ENCODE measurements at places on chromosomes 4 and X.

DNA sequence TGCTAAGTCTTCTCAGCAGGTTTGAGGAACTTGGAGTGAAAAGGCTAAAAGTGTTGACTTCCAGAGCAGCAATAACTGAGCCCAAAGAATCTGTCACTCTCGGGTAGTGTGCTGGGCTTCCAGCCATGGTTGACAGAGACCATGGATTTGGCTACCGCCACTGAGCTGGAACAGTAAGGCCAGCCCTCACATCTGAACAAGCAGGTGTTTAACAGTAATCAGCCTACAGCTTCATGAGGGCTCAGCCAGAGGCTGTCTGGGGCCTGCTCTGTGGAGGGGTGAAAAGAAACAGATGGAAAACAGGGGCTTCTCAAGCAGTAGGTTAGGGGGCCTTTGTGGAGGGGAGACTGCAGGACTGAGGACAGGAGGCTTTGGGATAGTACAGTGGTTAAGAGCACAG is 14.9 kb downstream of the RASL11B start:
- peak; percentile 43 for DNase-seq

DNA sequence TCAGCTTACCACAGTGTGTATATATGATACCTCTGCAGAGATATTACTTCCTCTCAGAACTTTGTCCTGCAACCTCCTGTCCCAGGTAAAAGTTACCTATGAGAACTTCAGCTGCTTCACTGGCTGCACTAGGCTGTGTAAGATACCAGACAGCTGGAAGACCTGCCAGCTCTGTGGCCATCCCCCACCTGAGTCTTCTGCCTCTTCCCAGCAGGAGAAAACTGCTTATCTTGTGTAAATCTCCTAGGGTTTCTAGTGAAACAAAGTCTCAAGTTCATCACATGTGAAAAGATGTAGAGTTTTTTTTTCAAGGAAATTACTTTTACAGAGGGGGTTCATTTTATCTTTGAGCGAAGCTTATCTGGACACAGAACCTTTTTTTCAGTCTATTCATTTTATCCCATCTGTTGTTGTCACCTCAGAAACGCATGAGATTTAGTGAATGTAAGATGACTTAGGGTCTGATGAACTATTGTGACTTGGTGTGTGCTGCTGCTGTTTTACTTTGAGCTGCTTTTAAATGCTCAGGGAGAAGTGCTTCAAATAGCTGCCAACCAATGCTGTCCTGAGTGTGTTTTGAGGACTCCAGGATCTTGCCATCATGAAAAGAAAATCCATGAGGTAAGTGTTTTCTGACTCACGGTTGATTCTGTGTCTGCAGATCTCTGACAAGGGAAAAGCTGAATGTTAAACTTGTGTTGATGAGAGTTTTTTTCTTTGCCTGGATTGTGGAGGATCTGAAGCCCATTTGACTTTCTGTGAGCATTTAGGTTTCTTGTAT is 187.8 kb downstream of the FRAS1 start:
- no peak for DNase-seq

- no peak for DNase-seq
Observed at GRCh38 chr4:11439836-11440235, 11.1 kb upstream of the HS3ST1 start.

GRCh38 chr4:169286562-169287301 is 16.0 kb upstream of the SH3RF1 start:
- DNase-seq = no peak

DNA sequence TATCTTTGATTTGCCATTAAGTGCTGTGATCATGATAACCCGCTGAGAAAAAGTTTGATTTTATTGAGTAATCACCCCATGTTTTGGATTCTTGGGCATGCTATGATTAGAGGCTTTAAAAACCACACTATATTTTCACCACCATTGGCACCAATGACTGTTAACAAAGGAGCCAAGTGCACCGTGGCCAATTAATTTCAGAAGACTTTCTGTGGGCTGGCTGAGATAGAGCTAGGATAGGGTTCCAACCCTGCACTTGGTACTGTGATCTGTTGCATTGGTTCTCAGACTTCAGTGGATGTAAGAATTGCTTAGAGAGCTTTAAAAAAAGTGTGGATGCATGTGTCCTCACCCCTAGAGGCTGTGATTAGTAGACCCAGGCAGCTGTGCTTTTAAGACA is 32.4 kb downstream of the OCRL start:
- no peak for DNase-seq

DNA sequence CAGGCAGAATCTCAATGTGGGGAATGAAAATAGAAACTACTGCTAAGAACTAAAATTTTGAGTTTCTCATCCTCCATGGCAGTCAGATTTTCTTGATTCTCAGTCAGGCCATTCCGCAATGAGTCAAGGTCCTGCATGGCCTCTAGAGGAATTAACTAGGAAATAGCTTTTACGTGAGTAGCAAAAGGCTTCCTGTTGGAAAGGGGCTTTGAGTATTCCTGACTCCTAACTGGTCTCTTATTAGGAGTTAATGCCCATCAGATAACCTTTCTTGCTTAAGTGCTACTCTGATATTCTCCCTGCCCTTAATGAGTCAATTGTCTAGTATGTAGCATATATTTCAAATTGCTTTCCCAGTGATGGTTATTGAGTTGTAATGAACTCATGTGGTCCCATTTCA is 65.7 kb upstream of the ARHGAP24 start:
- no peak for DNase-seq

DNA sequence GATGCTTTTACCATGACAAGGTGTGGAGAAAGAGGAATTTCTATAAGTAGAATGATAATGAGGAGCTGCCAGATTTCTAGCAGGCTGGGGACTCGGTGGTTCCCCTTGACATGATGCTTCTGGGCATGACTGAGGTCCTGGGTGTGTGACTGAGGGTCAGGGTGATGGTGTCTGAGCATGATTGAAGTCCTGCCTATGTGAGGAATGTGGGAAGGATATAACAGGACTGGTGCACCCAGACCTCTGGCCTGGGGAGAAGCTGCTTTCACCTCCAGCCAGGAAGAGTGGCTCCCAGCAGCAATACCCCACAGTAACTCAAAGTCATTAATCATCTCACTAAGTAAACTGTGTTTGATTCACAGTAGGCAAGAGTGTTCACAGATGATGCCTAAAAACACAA is 17.4 kb downstream of the SORBS2 start:
- DNase-seq = no peak

DNA sequence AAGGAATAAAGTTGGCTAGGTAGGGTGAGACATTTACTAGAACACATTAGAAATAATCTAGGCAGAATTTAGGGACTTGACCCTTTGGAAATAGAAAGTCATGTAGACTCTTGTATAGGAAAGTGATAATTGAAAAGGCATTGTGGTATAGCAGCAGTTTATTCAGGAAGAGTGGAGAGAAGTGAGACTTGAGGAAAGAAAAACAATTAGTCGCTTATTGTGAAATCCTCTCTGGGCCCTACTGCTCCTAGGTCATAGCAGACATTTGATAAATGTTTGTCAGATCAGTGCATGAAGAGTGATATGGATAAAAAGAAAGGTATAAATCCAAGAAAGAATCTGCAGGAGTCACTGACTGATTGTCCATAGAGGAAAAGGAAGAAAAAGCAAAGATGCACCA is 337.6 kb downstream of the HNRNPD start:
- DNase-seq = no peak

- no peak for DNase-seq
Observed at GRCh38 chr4:86815653-86816052, 33.5 kb downstream of the SLC10A6 start.

DNA sequence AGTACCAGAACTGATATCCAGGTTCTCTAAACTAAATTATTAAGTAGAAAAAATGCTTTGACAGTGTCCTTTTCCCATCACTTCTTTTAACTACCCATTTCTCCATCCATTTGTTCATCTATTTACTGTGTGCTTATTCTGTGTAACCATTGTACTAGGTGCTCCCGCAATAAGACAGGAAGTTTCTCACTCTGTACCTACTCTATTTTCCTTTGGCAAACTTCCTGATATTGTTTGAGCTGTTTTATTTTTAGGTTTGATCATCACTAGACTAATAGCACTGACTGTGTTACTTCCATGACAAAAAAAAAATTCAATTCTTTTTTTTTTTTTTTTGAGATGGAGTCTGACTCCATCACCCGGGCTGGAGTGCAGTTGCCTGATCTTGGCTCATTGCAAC is 102.5 kb upstream of the CASK start:
- no peak for DNase-seq

DNA sequence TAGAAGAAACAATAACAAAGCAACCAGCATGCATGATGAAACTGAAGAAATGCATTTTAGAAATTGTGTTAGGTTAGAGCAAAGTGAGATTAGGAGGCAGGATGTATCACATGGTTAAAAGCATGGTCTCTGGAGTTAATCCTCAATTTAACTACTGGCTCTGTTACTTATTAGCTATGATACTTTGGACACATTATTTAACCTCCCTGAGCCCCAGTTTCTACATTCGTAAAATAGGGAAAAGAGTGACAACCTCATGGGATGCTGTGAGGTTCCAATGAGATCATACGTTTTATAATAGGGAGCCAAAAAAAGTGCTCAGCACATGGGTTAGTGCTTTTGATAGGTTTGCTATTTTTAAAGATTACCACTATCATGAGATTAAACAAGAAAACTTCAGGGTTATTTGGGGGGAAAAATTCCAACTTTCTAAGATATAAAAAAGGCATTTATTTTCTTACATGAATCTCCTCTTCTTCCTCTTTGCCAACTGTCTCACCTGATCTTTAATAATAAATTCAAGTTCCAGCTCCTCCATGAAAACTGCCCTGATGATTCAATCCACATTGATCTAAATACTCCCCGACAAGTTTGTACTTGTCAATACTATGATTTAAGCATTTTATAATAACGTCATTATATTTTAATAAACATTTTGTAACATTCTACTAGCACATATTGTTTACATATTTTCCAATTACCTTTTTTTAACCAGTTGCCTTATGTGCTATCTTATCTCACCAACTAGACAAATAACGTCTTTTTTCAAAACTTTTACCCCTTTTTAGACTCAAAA is 4.6 kb downstream of the SEC31A start:
- no peak for DNase-seq

DNA sequence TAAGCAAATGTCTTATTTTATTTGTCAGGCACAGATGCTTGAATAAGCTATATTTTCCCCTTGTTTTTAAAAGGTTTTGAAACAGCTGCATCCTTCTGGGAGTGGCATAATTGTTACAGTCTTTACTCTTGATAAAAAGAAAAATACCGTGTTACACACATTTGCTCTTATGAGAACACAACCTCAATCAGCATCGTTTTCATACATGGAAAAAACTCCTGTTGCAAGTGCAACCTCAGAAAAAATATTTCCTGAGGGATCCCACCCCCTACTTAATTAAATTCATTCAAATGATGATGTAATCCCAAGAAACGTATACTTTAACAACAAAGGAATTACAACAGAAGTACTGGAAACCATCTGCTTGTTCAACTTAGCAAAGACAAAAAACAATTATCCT is 58.6 kb downstream of the SMAD1 start:
- DNase-seq = no peak

DNA sequence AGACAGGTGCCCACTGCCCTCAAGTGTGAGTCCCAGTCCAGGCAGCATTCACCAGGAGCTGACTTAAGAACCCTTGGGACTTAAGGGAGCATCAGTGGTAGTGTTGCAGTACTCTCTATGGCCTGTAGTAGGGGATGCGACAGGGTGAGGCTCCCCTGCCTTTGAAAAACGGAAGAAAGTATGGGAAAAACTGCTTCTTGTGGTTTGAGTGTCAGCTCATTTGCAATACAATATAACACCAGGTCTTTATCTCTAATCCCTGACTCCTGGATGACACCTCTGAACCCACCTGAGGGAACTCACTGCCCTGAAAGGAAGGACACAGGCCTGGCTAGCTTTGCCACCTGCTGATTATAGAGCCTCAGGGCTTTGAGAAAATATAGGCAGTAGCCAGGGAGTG is 176.0 kb downstream of the SMARCA1 start:
- DNase-seq = no peak

- peak; percentile 85 for DNase-seq
Observed at GRCh38 chrX:73562984-73563737, at the start of gene CHIC1. Gene CHIC1, plus strand, starts transcription at chrX:73563197. Its CDS starts 88 bp downstream, at chrX:73563285.

GRCh38 chr4:44651425-44651824 is at the start of gene YIPF7:
Gene YIPF7, minus strand, starts transcription at chr4:44651625. Its CDS starts 1,525 bp downstream, at chr4:44650100.
- DNase-seq = no peak

DNA sequence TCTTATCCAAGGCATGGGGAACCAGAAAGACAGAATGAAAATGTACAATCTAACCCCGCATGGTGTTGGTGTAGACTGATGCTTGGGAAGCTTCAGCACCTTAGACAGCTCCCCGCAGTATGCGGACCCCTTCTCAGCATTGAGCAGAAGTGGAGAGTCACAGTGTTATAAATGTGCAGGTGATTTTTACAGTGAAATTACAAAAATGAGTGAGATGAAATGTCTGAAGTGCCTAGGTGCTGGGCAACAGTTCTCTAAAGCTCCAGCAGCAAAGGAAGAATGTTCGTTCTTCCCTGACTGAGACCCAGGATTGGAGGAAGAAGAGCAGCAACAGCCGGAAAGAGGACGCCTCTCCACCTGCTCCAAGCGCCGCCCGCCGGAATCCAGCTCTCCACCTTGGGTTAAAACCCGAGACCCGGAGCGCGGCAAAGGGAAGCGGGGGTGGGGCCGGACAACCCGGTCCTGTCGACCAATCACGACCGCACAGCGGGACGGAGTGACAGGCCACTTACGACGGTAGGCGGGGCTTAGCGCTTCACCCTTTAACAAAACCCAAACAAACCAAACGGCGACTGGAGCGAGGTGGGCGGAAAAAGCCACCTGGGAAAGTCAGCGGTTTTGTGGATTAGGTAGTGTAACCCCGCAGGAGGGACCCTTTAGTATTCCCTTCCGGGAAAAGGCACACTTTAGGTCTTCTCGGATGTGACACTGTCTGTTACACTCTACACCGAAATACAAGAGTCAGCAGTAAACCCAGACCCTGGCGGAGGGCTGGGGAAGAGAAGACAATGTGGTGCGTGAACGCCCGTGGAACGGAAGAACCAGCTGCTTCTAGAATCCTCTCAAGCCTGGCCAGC is at the start of gene GLRA3:
Gene GLRA3 (minus strand): TSS at position 403 of the 857 bp plus-strand sequence. CDS start 436 bp downstream, outside the sequence.
- DNase-seq = peak; percentile 74

GRCh38 chrX:25016938-25017598 is 1.3 kb upstream of the ARX start:
- DNase-seq = no peak

DNA sequence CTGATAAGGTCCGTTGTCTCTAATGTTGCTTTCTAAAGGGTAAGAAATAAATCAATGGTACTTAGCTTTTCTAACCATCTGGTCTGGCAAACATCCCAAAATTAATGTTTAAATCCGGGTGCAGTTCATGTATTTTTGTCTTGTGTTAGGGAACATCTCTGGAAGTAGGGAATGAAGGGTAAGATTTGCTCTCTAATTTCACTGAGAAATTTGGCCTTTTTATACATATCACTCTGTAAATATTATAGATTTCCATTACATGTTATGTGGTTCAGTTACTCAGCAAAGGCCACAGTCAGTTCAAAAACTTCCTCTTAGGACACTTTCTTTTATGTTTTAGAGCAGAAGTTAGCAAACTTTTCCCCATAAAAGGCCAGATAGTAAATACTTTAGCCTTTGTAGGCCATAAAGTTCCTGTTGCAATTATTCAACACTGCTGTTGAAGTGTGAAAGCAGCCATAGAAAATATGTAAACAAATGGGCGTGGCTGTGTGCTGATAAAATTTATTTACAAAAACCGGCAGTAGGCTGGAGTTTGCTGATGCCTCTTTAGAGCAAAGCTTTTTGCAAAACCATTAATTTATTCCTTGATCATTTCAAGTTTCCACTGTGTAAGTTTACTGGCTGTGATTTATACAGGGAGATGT is 218.1 kb downstream of the ANTXR2 start:
- no peak for DNase-seq

- no peak for DNase-seq
Observed at GRCh38 chrX:110001740-110002299, 1.1 kb upstream of the TMEM164 start.

GRCh38 chr4:168741281-168742173 is 244.7 kb downstream of the PALLD start:
- DNase-seq = no peak

- DNase-seq = no peak
Observed at GRCh38 chrX:70044541-70045245, 5.0 kb downstream of the AWAT2 start.
